ENCODE measurements at places on chromosomes 2 and 18.

DNA sequence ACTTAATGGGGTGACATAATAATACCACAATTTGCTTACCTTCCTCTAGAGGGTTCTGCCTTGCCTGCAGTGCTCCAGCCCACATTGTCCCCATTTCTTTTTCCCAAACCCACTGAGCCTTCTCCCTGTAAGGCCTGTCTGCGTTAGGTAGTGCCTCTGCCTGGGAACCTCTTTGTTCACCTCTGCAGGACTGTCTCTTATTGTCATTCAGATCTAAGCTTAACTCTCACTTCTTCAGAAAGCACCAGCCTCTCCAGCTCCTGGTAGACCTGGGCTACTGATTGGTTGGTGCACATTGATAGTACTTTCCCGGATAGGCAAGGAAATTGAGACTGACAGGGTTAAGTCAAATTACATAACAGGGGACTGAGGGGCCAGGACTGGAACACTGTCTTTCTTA lies 49.1 kb downstream of the CCDC85A start:
- DNase-seq, result no peak

DNA sequence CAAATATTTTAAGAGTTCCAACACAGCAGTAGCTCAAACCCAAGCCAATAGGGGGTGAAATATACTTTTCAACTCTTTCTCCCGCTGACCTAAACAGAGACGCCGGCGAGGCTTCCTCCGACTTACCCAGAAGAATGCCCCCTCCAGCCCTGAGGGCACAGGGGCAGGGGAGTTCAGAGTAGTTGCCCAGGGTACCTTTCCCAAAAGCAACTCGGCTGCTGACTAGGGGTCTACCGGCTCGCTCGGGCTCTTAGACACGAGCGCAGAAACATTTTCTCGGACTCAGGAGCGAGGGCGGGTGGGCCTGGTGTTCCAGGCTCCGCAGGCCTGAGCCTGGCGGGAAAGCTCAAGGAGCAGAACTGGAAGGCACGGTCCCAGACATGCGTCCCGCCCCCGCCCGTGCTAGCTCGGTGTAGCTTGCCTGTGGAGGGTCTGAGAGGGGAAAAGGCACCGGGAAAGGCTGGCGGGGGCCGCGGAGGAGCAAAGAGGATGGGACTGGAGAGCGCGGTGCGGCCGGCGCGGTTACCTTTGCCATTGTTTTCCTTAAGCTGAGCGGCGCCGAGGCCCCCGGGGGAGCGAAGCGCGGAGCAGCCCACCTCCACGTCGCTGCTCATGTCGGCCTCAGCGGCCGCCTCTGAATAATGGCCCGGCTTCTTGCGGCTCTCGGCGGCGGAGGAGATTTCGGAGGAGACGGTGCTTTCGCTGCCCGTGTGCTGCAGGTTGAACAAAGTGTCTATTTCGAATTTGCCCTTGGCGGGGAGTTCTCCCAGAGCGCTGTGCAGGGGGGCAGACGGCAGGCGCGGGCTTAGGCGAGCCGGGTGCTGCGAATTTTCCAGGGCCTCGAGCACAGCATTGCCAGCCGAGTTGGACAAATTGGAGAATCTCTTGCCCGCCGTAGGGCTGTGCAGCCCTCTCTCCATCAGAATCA lies 674 bp downstream of the EVX2 start:
- no peak for DNase-seq

- no peak for DNase-seq
Measured at GRCh38 chr2:33616873-33617272, 17.8 kb upstream of the FAM98A start.

- DNase-seq, result no peak
Measured at GRCh38 chr2:38540580-38541286, 62.0 kb downstream of the HNRNPLL start.

DNA sequence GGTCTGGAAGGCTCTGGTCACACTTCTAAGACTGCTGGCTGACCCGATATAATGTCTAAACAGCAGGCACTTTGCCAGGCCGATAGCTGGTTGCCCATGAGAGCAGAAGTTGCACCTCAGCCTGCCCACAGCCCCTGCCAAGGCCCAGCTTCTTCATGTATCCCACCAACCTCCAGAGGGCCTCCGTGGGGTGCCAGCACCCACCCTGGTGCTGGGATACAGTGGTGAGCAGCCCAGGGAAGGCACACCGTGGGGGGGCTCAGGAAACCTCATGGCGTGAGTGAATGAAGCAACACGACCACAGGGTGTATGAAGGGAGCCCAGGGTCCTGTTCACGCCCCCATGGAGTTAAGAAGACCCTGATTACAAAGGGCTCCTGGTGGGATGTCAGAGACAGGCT lies 16.2 kb upstream of the GLI2 start:
- DNase-seq, result no peak

GRCh38 chr18:32520771-32521170 lies 50.1 kb upstream of the GAREM1 start:
- DNase-seq, result no peak

GRCh38 chr2:4358837-4359236 lies 655.5 kb downstream of the DCDC2C start:
- no peak for DNase-seq

GRCh38 chr2:215622837-215623236 lies 187.0 kb upstream of the FN1 start:
- DNase-seq, result no peak

- no peak for DNase-seq
Measured at GRCh38 chr2:219676586-219676985, 49.2 kb downstream of the SLC4A3 start.

GRCh38 chr2:217946051-217946450 lies 56.7 kb downstream of the TNS1 start:
- DNase-seq, result no peak

- DNase-seq, result no peak
Measured at GRCh38 chr2:16774980-16775898, 109.6 kb upstream of the CYRIA start.

DNA sequence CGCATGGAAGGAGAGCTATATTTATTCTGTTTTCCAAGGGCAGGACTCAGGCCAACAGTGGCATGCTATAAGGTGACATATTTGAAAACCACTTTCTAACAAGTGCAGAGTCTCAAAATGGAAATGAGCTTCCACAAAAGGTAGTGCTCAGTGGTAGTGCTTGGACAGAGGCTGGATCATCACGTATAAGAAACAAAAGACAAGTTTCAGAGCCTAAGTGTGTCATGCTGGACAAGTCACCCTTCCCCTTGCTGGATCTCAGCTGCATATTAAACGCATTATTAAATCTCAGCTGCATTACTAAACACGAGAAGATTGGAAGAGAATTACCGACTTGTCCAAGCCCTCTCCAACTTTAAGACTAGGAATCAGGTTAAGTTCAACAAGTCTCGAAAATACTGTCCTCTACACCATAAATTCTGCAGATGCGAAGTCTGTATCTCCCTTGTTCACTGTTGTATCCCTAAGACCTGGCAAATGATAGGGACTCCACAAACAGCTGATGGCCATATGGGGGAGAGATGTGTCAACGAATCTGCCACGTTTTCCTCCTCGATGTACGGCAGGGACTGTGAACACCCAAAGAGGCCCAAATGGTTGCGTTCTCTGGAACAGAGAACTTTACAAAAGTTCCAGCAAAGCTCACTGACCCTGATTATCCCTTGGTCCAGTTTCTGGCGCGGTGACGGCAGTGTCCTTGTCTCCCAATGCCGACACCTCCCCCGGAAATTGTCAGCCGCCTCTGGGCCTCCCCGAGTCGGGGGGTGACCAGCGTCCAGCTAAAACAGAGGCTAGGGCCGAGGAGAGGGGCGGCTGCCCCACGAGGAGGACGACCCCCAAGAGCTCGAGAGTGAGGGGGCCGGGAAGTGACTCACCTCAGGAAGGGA lies 611 bp downstream of the NOL10 start:
- peak; percentile 20 for DNase-seq

DNA sequence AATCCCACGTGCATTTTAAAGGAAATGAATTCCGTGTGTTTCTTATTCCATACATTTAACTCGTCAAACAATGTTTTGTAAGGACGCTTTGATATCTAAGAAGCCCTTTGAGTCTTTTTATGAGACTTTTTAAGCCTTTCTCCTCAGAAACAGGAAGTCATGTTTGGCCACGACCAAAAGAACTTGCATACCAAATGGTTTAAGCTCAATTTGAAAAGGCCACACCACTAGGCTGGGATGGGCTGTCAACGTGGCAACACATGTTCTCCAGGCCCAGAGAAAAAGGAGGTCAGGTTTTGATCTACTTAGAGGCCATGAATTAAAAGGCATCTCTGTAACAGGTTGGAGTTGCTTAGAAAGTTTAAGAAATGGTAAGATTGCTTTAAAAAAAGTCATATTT lies 441.8 kb downstream of the CMPK2 start:
- no peak for DNase-seq

DNA sequence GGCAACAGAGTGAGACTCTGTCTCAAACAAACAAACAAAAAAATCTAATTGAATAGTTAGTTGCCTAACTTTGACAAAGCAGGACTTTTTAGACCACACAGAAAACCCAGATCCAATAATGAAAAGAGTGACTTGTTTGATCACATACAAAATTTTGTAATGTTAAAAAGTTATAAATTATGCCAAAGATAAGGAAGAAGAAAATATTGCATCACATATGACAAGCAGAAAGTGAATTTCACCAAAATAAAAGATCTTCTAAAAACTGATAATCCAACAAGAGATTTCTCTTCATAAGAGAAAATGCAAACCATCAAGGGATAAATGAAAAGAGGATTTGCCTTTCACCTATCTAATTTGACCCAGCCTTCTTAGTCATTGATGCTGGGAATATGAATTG lies 2.8 kb upstream of the RMP24 start:
- no peak for DNase-seq

- no peak for DNase-seq
Measured at GRCh38 chr2:184270660-184271059, 327.7 kb upstream of the ZNF804A start.

GRCh38 chr2:44009136-44009735 lies 13.4 kb upstream of the LRPPRC start:
- no peak for DNase-seq

DNA sequence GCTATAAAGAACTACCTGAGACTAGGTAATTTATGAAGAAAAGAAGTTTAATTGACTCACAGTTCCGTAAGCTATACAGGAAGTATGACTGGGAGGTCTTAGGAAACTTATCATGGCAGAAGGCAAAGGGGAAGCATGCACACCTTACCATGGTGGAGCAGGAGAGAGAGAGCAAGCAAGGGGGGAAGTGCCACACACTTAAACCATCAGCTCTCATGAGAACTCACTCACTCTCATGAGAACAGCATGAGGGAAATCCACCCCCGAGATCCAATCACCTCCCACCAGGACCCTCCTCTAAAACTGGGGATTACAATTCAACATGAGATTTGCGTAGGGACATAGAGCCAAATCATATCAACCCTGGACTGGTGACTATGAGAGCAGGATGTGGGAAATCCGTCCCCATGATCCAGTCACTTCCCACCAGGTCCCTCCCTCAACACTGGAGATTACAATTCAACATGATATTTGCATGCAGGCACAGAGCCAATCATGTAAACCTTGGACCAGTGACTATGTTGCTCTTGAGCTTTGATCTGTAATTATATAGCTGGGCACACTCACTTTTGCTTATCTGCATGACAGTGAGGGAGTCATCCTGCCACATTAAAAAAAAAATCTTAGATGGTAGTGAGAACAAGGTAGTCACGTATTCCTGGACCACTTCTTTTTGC lies 12.9 kb downstream of the ADAM23 start:
- DNase-seq, result no peak

DNA sequence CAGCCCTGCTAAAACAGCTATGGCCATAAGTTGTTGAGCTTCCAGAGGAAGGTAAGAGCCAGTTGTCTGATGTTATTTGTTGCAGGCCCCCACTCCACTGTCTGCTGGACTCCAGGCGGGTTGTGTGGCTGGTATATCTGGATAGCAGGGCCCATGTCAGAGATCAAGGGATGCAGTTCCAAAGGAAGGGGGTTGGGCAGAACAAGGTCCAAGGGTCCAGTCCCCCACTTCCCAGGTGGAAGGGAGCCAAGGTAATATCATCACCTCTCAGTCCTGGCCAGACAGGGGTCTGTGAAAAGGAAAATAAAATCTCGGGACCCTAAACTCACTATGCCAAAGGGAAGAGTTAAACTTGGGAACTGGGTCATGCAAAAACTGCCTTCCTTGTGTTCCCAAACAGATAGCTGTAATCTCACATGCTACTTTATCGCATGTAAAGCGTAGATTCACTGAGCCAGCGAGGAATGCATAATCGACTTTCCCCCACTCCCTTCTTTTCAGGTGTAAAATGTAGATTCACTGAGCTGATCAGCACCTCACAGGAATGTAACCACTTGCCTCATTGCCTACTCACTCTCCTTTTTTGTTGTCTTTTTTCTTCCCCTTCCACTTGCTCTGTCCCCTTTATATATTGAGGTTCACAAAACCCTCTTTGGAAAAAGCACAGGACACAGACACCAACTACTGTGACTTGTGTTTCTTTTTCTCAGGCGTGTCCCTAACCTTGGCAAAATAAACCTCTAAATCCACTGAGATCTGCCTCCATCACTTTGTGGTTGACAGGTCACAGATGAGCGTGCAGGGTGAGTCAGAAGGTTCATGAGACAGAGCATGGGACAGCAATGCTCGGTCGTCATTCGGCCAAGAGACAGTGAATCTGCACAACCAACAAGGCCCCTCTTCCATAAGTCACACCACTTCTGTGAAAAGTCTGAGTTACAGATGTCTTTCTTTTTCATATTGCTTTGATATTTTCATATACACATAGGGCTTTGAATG lies 255.3 kb upstream of the SIX2 start:
- DNase-seq, result no peak

DNA sequence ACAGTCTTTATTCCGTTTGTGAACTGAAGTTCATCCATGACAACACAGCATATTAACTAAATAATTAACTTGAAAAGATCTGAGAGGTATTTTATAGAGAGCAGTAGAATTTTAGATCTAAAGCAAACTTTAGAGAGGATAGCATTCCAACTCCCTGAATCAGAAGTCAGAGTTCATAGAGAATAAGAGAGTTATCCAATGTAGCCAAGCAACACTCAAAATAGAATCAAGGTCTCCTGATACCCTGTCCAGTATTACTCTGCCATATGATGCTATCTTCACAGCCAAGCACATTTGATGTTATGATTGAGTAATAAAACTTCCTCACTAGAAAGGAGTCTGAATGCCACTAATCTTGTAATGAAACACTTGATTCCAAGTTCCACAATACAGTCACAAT lies 55.5 kb downstream of the RIT2 start:
- no peak for DNase-seq

- DNase-seq, result no peak
Measured at GRCh38 chr2:67895227-67895941, 167.4 kb downstream of the C1D start.

- no peak for DNase-seq
Measured at GRCh38 chr2:222423632-222424275, 589 bp upstream of the SGPP2 start.

GRCh38 chr2:237171881-237172280 lies 86.2 kb downstream of the COPS8 start:
- no peak for DNase-seq
